Heart left ventricle (tissue), 16 donors: ENCODE measurements at places on chromosomes 2 and 18. TPM values are rescaled to one million over a fixed set of nuclear protein-coding genes. Genes with fewer than 3 reads are reported as not detected.

GRCh38 chr2:3368261-3368722, 9.3 kb downstream of the EIPR1 start:
- no peak overlapping the region for H3K4me3 ChIP-seq
- H3K4me1 ChIP-seq: no peaks in the 10 kb centered on the region
- H3K36me3 ChIP-seq: no peaks in the 10 kb centered on the region

GRCh38 chr18:65786474-65786873, 35.7 kb downstream of the CDH7 start:
- no peaks in the 10 kb centered on the region for H3K27me3 ChIP-seq
- H3K4me1 ChIP-seq: no peaks in the 10 kb centered on the region
- no peaks in the 10 kb centered on the region for H3K36me3 ChIP-seq
- DNase-seq: no peak
- H3K4me3 ChIP-seq: no peak overlapping the region

DNA sequence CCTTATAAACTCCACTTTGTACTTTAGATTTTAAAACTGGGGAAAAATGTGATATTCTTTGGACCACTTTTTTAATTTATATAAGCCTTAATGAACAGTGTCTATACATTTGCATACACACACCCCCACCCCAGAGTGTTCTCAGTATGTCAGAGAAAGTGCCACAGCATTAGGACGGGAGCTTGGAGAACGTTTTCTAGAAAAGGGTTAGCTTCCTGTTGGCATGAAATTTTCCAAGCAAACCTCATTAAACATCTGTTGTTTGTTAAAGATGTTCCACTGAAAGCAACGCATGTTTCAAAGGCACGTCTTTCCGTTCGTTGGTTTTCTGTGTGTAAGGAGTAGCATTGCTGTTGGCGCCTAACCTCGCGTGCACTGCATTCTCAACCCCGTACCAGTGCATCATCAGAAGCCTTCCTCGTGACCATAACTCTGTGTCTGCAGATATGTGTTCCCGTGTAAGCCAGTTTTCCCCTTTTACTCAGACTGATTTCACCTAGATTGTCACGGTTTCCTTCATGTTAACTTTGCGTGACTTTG, 228.5 kb downstream of the ALPK2 start:
- DNase-seq: no peak
- no peak overlapping the region for H3K4me3 ChIP-seq
- H3K4me1 ChIP-seq: no peaks in the 10 kb centered on the region
- no peak overlapping the region for H3K27ac ChIP-seq

- no peaks in the 10 kb centered on the region for H3K36me3 ChIP-seq
- H3K4me1 ChIP-seq: no peaks in the 10 kb centered on the region
- no peak overlapping the region for H3K27ac ChIP-seq
These were observed 489.1 kb upstream of the LRRTM4 start for GRCh38 chr2:78011251-78011650.

The ZNF892 gene
- 4.2 TPM for total RNA-seq

- no peak overlapping the region for H3K27ac ChIP-seq
- peak; percentile 63 for DNase-seq
- peaks cover 57% of the 10 kb centered on the region for H3K4me1 ChIP-seq
- H3K4me3 ChIP-seq: no peak overlapping the region
- no peaks in the 10 kb centered on the region for H3K36me3 ChIP-seq
- no peaks in the 10 kb centered on the region for H3K27me3 ChIP-seq
These were observed 143.6 kb upstream of the HAAO start for GRCh38 chr2:42935692-42936671.

DNA sequence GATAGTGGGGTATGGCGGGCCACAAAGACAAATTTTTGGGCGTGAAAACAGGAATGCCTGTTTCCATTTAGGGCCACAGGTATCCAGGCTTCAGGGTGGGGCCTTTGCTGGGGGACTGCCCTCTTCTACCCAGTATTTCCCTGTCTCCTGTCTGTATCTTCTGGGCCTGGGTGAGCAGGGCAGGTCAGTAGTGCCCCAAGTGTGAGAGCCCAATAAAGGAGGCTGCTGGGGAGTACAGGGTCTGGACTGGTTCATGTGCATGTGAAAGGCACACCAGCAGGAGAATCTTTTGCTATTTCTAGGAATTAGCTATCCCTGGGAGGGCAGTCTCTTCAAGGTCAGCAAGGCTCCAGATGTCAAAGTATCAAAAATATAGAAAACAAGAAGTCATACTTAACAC, 71.5 kb downstream of the MEX3C start:
- H3K36me3 ChIP-seq: no peaks in the 10 kb centered on the region
- no peak for DNase-seq
- no peak overlapping the region for H3K4me3 ChIP-seq
- H3K27ac ChIP-seq: no peak overlapping the region
- no peaks in the 10 kb centered on the region for H3K4me1 ChIP-seq

DNA sequence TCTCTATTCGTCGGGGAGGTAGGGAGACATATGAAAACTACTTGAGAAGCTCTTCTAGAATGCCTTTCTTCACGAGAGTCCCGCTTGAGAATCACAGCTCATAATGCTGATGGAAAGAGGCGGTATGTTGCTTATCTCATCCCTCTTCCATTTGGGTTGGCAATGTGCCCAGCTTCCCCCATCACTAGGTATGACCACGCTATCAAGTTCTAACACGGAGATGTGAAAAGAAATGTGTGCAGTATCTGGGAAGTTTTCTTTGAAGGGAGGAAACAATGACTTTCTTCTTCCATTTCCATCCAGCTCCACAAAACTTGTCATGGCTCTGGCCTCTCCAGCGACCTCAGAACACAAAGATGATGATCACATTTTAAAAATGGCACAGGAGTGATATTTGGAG, 742.4 kb downstream of the DCDC2C start:
- H3K4me1 ChIP-seq: no peaks in the 10 kb centered on the region
- DNase-seq: no peak
- no peaks in the 10 kb centered on the region for H3K27me3 ChIP-seq
- H3K4me3 ChIP-seq: no peak overlapping the region

GRCh38 chr18:48084858-48085257, 154.4 kb upstream of the SMAD2 start:
- H3K27me3 ChIP-seq: no peaks in the 10 kb centered on the region
- no peaks in the 10 kb centered on the region for H3K36me3 ChIP-seq
- no peaks in the 10 kb centered on the region for H3K4me1 ChIP-seq
- no peak overlapping the region for H3K4me3 ChIP-seq

GRCh38 chr2:54348646-54349045, 92.6 kb upstream of the TSPYL6 start:
- H3K27ac ChIP-seq: peak overlapping the region; percentile 63
- peaks cover 13% of the 10 kb centered on the region for H3K4me1 ChIP-seq
- DNase-seq: peak; percentile 58
- no peaks in the 10 kb centered on the region for H3K27me3 ChIP-seq
- no peaks in the 10 kb centered on the region for H3K36me3 ChIP-seq
- no peak overlapping the region for H3K4me3 ChIP-seq

The VSNL1 gene
- total RNA-seq: 19.3 TPM

DNA sequence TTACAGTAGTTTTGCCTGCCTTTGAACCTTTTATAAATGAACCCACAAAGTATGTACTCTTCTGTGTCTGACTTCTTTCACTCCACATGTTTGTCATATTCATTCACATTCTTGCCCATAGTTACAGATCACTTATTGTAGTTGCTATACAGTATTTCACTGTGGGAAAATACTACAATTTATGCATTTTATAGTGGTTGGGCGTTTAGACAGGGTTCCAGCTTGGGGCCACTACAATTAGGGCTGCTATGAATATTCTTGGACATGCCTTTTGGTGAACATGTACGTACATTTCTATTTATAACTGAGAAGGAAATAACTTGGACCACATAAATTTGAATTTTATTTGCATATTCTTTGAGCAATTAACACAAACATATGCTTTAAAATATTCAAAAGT, 15.4 kb upstream of the PMAIP1 start:
- no peaks in the 10 kb centered on the region for H3K4me1 ChIP-seq
- no peaks in the 10 kb centered on the region for H3K27me3 ChIP-seq
- no peak for DNase-seq

The PLGLB1 gene
- 3.3 TPM for total RNA-seq

DNA sequence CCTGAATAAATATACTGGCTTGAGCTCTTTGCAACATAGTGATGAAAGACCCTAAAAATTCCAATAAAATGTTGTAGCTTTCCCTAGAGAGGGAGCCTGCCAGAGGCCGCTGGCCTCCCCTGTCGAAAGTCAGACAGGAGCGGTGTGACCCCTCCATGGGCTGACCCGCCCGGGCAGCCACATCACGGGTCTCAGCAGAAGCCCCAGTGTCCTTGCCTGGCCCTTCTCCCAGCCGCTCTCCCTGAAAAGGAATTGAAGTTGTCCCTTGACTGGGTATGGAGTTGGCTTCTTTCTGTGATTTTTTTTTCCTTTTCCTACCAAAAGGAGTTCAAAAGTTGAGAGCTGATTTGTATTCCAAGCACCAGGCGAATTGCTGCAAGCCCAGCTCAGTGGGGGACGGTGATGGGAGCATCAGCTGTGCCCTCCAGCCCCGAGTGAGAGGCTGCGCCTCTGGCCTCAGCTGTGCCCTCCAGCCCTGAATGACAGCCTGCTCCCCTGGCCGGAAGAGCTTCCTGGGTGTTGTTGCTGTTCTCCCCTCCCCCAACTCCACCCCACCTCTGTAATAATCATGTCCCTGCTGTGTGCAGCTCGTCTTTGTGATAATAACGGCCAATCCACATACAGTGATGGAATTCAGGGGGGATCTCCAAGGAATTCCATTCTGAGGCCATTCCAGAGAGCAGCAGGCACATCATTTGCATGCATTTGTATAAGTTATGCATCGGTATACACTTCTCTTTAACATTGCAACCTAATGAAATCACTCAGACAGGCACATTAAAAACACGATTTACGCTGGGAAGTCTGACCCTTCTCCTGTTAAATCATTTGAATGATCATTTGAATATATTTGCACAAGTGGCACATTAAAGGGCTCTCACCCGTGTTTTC, 501.0 kb downstream of the EIPR1 start:
- no peak overlapping the region for H3K27ac ChIP-seq
- DNase-seq: no peak
- H3K36me3 ChIP-seq: no peaks in the 10 kb centered on the region
- H3K4me1 ChIP-seq: no peaks in the 10 kb centered on the region

The UGT1A4 gene
- not detected for total RNA-seq

- H3K4me1 ChIP-seq: peaks cover 9% of the 10 kb centered on the region
- H3K27ac ChIP-seq: no peak overlapping the region
- DNase-seq: no peak
- no peaks in the 10 kb centered on the region for H3K36me3 ChIP-seq
- no peaks in the 10 kb centered on the region for H3K27me3 ChIP-seq
These were observed 262.1 kb downstream of the PTGR3 start for GRCh38 chr18:74946646-74947375.

The GKN2 gene
- total RNA-seq: not detected

The SIGLEC15 gene
- 0.71 TPM for total RNA-seq

The TDRD15 gene
- total RNA-seq: not detected
